HAP-1 (cell line): ENCODE measurements at places on chromosomes 1 and 21.

DNA sequence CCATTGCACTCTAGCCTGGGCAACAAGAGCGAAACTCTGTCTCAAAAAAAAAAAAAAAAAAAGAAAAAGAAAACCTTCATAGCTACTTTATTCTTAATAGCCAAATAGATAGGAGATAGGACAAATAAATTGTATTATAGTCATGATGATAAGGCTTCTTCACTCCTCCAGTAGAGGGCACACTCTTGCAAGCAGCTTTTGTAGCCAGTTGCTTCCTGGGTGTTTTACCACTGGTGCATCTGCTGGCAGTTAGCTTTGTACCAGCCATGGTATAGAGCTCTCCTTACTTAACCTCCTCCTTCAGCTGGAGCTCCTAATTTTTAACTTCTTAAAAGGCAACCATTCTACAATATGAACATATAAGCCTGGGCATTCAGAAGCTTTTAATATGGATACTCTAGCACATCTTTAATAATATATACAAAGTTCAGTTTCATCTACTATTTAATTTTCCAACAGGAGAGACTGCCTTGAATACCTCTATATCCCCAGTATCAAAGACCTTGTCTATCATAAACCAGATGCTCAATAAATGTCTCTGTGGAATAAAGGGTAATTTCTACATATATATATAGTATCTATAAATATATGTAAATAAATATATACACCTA, 35.8 kb downstream of the EVI5 start:
- DNase-seq, result peak; percentile 57

GRCh38 chr1:21200767-21201166, 24.1 kb upstream of the EIF4G3 start:
- DNase-seq, result no peak

DNA sequence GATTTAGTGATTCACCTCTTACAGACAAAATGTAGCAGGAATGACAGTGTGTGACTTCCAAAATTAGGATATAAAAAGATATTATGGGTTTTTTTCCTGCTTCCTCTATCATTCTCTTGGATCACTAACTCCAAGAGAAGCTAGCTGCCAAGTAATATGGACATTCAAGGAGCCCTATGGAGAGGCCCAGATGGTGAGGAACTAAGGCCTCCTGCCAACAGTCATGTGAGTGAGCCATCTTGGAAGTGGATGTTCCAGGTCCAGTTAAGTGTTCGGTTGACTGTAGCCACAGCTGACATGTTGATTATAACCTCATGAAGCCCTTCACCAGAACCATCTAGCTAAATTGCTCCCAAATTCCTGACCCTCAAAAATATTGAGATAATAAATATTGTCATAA, 38.8 kb downstream of the CD160 start:
- no peak for DNase-seq

DNA sequence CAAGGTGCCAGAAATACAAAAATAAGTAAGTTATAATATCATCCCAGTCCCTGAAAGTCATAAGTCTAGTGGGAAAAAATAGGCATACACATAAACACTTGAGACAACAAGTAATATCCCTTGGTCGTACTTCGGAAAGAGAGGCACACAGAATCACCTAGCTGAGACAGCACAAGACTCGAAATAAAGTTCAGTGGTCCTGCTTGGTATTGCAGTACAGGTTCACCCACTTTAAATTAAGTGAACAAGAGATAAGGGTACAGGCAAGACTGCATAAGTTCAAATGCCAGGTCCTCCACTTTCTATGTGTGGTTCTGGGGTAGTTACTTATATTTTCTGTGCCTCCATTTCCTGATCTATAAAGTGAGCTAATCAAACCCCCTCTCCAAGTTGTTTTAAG, 47.6 kb downstream of the SEC16B start:
- DNase-seq, result no peak

GRCh38 chr21:41449613-41450012, 23.6 kb downstream of the MX1 start:
- DNase-seq, result no peak

DNA sequence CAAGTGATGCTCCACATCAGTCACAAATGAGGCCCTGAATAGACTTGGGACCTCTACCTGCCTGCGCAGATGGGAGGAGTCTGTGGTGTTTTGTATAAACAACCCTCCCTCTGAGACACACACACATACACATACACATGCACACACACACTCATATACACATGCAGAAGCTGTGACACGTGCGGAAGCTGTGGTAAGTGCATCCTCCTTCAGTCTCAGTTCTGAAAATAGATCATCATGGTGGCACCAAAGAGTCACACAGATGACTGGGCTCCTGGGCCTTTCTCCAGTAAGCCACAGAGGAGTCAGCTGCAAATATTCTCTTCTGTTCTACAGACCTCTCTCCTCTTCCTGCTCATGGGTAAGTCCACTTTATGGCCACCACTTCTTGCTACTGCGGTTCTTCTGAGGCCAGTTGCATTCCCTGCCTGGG, at the start of gene LY9:
LY9 (plus strand) TSS at position 224 of the 433 bp plus-strand sequence; CDS start at position 238, 14 bp downstream.
- DNase-seq, result no peak

DNA sequence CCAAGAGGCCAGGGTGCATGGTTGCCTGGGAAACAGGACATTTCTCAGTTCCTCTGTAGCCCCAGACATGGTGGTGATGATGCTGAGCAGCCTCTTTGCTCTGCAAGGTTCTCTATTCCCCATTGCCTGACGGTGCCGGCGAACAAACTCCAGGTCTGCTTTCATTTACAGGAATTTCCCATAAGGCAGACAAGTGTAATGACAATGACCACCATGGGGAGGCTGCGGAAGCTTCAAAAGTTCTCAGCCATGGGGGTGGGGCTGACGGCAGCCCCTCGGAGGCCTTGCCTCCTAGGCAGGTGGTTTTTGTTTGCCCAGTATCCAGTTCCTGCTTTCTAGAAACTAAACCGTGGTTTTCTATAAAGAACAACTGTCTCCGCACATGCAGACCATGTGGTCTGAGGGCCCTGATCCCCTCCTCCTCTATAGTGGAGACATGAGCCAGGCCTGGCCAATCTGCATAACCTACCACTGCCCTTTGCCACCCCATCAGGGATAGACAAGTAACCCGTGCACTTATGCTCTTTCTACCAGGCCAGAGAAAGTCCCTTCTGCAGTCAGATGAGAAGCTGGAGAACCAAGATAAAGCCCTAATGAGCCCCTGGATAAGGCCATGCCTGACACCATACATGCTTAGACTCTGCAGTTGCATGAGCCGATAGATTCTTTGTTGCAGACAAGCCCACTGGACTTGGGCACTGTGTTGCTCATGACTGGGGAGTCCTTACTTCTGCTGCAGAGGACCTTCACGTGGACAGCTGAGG, 54.1 kb downstream of the LDLRAD2 start:
- peak; percentile 38 for DNase-seq

DNA sequence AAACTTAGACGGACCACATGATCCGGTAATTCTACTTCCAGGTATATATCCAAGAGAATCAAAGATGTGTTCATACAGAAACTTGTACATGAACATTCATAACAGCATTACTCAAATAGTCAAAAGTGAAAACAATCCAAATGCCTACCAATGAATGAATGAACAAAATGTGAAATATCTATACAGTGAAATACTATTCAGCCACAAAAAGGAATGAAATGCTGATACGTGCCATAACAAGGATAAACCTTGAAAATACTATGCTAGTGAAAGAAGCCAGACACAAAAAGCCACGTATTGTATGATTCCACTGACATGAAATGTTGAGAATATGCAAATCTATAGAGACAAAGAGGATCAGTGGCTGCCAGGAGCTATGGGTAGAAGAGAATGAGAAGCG, 18.3 kb downstream of the TARBP1 start:
- no peak for DNase-seq

GRCh38 chr1:169550294-169550693, 36.0 kb downstream of the F5 start:
- DNase-seq, result no peak

GRCh38 chr1:33762109-33762830, 101.6 kb upstream of the HMGB4 start:
- no peak for DNase-seq

- no peak for DNase-seq
Observed at GRCh38 chr1:113138778-113139177, 65.8 kb downstream of the LRIG2 start.

DNA sequence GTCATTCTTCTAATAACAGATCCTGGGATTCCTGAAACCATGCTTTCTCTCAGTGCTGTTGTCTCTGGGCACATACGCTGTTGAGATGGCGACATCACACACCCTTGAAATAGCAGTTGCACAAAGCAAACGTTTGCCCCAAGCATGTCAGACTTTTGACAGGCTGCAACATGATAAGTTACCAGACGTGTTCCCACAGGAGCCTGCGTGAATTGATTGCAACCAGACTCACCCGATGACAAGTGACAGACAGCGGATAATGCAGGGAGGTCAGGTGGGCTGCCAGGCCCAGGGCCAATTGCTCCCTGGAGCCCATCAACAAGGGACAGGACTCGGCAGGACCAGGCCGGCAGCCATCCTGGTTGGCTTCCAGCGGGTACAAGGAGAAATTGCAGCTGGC, 310.9 kb downstream of the SIPA1L2 start:
- peak; percentile 47 for DNase-seq
